ENCODE measurements at places on chromosomes 7 and 10.
A peak's percentile ranks its signal among the peaks of the same experiment; 100 is the strongest.

DNA sequence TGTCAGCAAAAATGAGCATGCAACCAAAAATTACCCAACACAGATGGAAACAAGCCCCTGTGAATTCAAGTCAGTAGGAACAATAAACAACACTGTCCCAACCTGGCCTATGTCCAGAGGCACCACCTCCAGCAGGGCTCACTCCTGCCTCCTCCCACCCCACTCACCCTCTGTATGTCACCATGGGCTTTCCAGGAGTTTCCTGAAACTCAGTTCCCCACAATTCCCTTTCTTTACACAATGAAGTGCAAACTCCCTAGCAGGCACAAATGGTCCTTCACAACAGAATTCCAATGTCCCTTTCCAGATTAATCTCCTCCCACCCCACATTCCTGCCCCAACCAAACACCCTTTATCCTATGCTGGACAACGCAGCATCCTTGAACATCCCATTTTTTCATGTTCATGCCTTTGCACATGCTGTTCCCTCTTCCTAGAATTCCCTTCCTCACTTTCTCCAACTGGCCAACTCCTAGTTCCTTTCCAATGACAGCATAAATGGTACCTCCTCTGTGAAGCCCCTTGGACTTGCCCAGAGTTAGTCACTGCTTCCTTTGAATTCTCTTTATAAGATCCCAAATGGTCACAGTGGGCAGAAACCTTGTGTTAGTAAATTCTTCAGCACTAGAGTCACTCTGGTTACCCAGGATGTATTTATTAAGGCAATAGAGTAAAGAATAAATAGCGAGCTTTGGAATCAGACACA is 157.5 kb downstream of the SLIT1 start:
- DNase-seq: no peak

DNA sequence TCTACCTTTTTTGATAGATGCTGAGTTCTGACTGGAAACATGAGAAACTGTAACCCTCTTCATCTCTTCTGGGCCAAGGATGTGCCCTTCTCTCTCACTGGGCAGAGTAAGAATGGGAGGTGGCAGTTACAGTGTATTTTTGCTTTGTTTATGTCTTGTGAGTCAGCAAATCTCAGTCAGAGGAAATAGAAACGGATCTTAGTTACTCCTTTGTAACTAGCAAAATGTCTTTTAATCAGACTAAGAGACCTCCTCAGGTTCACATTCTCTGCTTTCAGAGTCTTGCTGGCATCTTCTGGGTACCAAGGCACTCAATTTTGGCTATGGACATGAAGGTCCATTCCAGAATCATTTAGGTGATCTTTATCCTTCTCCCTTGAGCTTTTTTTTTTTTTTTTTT is 70.9 kb downstream of the HHEX start:
- DNase-seq: no peak

- DNase-seq: peak; percentile 97
Measured at GRCh38 chr10:122163174-122164022, 107.7 kb upstream of the BTBD16 start.

DNA sequence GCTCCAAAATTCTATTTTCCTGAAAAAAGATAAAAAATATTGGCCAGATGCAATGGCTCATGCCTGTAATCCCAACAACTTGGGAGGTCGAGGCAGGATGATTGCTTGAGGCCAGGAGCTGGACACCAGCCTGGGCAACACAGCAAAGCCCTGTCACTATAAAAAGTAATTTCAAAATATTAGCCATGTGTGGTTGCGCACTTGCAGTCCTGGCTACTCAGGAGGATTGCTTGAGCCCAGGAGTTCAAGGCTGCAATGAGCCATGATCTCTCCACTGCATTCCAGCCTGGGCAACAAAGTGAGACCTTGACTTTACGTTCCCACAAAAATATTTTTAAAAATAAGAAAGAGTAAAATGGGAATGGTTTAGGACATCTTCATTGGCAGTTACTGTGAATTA is 104.1 kb upstream of the AFAP1L2 start:
- DNase-seq: no peak

- peak; percentile 94 for DNase-seq
Measured at GRCh38 chr7:25359471-25360059, 131.3 kb upstream of the NPVF start.

- DNase-seq: no peak
Measured at GRCh38 chr10:131848741-131849590, 51.8 kb upstream of the PPP2R2D start.

DNA sequence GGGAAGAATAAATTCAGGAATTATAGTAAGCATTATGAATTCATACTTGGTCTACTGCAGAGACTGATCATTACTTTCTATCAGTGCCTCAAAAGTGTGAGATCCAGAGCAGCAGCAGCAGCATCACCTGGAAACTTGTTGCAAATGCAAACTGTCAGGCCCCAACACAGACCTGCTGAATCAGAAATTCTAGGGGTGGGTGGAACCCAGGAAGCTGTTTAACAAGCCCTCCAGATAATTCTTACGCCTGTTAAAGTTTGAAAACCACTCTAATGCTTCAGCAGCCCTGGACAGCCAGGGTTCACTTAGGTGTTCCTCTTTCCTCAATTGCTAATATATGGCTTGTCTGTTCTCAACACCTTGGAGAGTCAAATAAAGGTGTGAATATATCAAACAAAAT is 19.5 kb downstream of the CACUL1 start:
- no peak for DNase-seq

DNA sequence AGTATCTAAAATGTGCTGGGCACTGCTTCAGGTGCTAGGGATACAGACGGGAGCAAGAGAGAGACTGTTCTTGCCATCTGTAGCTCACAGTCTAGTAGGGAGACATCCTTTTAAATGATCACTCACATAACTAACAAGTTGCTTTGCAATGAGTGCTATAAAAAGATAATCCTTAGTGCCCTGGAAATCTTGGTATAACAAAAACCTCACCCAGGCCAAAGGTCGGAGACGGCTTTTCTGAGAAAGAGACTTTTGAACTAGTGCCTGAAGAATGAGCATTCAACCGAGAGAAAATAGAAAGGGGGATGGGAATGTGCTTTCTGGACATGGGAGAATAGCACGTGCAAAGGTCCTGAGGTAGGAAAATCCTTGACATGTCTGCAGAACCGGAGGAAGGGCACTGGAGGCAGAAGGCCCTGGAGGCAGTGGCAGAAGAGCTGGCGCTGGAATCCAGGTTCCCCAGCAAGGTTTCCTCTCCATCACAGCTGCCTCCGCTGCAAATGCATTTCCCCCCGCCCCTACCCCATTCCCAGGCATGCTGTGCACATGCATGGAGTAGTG is 89.4 kb downstream of the COL13A1 start:
- DNase-seq: peak; percentile 69

DNA sequence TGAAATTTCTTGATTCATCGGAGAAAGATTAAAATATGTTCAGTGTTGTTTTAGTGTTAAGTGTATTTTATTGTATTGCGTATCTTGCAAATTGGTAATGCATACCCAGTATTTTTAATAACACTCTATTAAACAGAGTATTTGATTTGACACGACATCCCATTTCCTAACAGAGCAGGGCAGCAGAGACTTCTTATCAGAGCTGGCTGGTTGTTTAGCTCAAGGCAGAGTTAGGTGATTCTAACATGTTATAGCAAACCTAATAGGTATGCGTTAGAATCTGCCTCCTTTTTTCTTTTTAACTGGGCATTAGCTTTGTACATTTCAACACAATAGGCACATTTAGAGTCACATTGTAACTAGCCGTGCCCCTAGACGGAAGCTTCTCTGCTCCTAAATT is 57.1 kb upstream of the CELF2 start:
- no peak for DNase-seq

GRCh38 chr7:131562941-131563340 is 6.5 kb upstream of the PODXL start:
- DNase-seq: no peak

DNA sequence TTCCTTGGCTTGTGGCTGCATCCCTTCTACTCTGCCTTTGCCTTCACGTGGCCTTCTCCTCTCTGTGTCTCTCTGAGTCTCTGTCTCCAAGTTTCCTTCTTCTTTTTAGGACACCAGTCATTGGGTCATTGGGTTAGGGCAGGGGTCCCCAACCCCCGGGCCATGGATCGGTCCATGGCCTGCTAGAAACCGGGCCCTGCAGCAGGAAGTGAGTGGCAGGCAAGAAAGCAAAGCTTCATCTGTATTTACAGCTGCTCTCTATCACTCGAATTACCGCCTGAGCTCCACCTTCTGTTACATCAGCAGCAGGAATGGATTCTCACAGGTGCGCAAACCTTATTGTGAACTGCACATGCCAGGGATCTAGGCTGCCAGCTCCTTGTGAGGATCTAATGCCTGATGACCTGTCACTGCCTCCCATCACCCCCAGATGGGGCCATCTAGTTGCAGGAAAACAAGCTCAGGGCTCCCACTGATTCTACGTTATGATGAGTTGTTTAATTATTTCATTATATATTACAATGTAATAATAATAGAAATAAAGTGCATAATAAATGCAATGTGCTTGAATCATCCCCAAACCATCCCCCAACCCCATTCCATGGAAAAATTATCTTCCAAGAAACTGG is 47.9 kb upstream of the DOCK1 start:
- DNase-seq: no peak

DNA sequence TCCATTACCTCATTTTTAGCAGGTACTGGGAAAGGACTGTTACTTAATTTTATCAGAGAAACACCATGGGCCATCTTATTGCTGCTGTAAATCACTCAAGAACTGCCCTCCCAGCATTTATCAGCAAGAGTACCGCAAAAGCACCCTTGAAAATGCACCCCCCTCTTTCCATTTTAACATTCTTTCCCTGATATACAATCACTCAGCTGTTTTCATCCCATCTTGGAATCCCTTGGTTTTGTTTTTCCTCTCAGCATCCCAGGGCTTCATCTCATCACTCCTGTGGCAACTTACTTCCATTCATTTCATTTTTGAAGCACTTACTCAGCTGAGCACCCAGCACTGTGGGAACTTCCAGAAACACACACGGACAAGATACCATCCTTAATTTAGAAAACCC is 36.5 kb downstream of the RAPGEF5 start:
- no peak for DNase-seq

- no peak for DNase-seq
Measured at GRCh38 chr7:100017300-100017699, 1.9 kb downstream of the ZKSCAN1 start.

DNA sequence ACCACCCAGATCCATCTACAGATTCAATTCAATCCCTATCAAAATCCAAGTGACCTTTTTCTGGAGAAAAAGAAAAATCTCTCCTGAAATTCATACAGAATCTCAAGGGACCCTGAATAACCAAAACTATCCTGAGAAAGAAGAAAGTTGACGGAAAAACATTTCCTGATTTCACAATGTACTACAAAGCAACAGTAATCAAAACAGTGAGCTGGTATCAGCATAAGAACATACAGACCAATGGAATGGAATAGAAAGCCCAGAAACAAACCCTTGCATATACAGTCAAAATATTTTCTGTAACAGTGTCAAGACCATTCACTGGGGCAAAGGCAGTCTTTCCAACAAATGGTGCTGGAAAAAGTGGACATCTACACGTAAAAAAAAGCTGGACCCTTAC is 89.9 kb downstream of the JMJD1C start:
- DNase-seq: no peak

DNA sequence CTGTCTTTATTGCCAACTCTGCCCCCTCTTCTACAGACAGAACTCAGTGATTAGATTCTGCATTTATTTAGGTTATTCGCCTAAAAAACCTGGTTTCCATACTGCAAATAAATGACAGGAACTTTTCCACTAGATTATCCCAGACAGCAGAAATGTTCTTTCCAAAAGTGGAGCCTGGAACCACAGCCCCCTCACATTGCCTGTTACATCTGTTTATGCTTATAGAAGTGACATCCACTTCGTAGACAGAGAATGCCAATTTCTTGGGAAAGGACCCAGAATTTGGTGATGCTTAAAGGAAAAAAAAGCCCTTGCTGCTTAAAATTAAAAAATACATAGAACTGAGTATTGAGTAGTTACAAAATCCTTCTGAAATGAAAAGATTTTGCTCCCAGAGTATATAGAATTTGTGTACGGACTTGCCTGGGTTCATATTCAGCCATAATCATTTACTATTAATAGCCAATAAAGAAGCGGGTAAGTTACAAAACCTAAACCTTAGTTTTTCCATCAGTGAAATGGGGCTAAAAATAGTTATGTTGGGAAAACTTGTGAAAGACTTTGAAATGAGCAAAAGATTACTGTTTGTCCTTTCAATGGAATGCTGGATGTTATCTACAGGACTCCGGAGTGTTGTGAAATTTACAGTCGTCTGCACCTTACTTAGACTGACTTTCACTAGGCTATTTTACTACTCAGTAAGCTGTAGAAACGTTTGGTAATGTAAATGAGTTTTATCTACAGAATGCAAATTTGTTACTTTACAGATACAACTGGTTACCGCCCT is 1.1 kb upstream of the PPP1R9A start:
- DNase-seq: no peak

GRCh38 chr7:81908220-81908619 is 138.4 kb upstream of the HGF start:
- DNase-seq: no peak

- no peak for DNase-seq
Measured at GRCh38 chr7:132075515-132075914, 500.8 kb downstream of the PLXNA4 start.

GRCh38 chr10:69861251-69862240 is 59.8 kb downstream of the COL13A1 start:
- peak; percentile 60 for DNase-seq

GRCh38 chr10:110498087-110498981 is 627 bp downstream of the DUSP5 start:
- peak; percentile 47 for DNase-seq

GRCh38 chr10:16776896-16777295 is 40.3 kb downstream of the RSU1 start:
- no peak for DNase-seq

- DNase-seq: peak; percentile 55
Measured at GRCh38 chr10:114384181-114384580, 20.1 kb downstream of the AFAP1L2 start.

DNA sequence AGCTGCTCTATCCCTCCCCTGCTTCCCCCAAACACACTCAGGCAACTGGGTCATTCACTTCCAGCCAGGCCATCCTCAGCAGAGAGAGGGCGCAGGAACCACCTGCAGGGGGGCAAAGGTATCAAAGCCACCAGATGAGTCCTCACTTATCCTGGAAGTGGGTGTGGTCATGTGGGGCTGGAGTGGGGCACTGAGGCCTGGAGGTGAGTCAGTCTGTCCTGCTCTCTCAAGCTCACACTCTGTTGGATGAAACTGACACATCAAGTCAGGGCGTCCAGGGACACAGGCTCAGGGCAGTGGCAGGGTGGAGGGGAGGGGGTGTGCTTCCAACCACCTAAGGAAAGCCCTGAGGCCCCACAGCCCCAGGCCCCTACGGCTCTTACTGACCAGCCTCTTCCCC is 8.0 kb upstream of the ELFN1 start:
- no peak for DNase-seq

GRCh38 chr10:43162604-43163003 is 24.4 kb downstream of the CSGALNACT2 start:
- no peak for DNase-seq

GRCh38 chr10:33674986-33675599 is 340.6 kb upstream of the NRP1 start:
- DNase-seq: no peak

- no peak for DNase-seq
Measured at GRCh38 chr10:21334891-21335696, 190.4 kb downstream of the SKIDA1 start.
